ENCODE measurements at places on chromosomes 7 and 10.

DNA sequence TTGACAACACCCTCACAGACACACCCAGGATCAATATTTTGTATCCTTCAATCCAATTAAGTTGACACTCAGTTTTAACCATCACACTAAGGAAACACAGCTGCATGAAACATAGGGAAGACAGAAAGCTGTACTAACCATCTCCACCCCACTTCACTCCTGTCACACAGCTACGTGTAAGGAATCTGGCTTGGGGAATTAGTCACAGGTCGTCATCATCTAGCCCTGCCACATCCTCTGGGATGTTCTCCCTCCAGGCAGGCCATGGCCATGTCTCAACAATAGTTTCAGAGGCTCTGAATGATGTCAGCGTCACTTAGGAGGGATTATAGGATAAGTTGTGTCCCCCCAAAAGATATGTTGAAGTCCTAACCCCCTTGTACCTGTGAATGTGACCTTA is 10.8 kb upstream of the SEMA3C start:
- no peak for DNase-seq

GRCh38 chr7:25665374-25665773 is 437.1 kb upstream of the NPVF start:
- no peak for DNase-seq

GRCh38 chr7:29565634-29565981 is 2.0 kb downstream of the PRR15 start:
- DNase-seq: no peak

DNA sequence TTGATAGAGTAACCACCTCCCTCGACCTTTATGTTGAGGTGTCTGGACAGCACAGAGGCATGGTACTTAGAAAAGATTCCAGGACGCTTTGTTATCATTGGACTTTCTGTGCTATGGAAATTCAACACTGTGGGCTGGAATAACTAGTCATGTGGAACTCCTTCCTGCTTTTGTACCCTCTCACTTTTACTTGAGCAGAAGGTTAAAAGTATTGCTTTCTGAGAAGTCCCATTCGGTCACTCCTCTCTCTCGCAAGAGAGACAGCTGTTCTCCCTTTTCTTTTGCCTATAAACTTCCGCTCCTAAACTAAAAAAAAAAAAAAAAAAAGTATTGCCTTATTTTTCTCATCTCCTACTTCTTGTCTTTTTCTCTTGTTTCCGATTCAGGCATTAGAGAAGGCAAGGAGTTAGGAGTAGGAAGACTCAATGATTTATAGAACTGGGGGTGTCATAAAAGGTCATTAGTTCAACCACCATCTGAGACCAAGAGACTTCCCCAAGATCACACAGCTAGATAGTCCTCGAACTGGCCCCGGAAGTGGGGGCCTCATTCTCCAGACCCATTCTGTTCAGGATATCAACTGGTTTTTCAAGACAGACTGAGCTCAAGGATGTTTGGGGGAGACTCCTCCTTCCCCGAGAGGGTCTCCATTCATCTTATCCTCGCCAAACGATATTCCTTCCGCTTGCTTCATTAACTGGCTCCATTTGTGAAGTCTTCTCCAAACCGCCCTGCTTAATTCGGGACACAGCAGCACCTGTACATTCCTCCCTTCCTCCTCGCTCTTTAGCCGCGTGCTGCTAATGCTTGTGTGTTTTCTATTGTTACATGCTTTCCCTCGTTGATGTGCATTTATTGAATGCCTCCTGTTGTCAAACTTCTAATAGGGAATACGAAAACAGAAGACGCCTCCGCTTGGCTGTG is 995 bp upstream of the INPP5F start:
- no peak for DNase-seq

- no peak for DNase-seq
Measured at GRCh38 chr10:55310143-55310542, 509.1 kb upstream of the PCDH15 start.

- no peak for DNase-seq
Measured at GRCh38 chr10:70478191-70479164, at the start of gene PALD1. TSS of gene PALD1 (plus strand) at chr10:70478767. CDS start at chr10:70525952, 47,185 bp downstream.

GRCh38 chr10:33134011-33134751 is 176.2 kb upstream of the ITGB1 start:
- DNase-seq: no peak

DNA sequence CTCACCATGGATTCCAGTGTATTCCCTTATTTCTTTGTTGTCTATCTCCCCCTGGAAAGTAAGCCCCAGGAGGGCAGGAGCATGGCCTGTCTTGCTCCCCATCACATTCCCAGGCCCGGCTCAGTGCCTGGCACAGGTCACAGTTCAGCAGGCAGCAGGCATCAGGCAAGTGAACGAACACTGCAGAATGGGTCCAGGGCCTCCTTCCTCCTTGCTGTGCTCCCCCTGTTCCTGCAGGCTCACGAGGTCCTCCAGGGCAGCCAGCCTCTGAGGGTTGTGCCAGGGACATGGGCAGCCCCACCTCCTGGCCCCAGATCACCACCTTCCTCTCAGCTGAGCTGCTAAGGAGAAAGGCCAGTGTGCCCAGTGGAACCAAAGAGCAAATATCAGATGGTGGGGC is 41.8 kb downstream of the PDLIM1 start:
- DNase-seq: no peak

DNA sequence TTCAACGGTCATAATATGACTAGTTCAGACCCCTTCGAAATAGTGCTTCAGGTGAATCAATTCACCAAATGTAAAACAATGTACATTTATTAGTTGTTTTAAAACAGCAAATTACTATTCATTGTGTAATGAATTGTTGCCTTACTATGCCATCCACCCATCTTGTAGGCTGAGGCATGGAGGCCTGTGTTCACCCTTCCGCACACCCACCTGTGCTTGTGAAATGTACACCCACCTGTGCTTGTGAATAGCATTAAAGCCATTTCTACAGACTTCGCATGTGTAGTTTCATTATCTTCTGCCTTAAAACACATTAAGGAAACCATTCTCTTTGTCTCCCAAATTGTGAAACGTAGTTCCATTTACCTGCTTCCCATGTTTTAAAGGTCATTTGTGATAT is 16.8 kb downstream of the CLRN3 start:
- no peak for DNase-seq

GRCh38 chr10:129322933-129323820 is 143.9 kb upstream of the MGMT start:
- no peak for DNase-seq

- DNase-seq: no peak
Measured at GRCh38 chr7:123795917-123796316, 47.1 kb upstream of the WASL start.

DNA sequence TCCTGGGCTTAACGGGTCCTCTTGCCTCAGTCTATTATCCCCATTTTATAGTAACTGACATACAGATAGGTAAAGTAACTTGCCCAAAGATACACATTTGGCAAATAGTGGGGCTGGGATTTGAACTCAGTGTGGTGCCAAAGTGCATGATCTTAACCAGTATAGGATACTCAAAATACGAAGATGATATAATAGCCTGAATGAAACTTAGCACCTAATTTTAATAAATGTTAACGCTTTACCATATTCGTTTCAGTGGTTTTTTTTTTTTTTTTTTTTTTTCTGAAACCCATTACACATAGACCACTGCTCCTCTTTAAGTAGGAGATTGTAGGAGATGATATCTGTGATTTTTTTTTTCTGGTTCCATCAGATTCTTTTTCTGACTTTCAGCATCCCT is 21.4 kb downstream of the ACTR3B start:
- DNase-seq: no peak

DNA sequence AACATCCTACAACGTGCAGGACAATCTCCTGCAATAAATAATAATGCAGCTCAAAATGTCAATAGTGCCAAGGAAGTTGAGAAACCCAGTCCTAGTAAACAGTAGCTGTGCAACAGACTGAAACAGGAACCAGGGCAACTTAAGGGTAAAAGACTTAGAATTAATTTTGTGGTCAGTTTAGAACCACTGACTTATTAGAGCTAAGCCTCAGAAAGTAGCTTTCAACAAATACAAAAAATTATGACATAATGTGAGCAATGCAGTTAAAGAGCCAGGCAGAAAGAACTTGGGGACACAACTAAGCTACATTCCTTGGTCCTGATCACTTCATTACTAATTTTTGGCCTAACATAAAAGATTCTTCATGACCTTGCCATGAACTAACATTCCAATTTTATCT is 195.4 kb downstream of the MACC1 start:
- no peak for DNase-seq

DNA sequence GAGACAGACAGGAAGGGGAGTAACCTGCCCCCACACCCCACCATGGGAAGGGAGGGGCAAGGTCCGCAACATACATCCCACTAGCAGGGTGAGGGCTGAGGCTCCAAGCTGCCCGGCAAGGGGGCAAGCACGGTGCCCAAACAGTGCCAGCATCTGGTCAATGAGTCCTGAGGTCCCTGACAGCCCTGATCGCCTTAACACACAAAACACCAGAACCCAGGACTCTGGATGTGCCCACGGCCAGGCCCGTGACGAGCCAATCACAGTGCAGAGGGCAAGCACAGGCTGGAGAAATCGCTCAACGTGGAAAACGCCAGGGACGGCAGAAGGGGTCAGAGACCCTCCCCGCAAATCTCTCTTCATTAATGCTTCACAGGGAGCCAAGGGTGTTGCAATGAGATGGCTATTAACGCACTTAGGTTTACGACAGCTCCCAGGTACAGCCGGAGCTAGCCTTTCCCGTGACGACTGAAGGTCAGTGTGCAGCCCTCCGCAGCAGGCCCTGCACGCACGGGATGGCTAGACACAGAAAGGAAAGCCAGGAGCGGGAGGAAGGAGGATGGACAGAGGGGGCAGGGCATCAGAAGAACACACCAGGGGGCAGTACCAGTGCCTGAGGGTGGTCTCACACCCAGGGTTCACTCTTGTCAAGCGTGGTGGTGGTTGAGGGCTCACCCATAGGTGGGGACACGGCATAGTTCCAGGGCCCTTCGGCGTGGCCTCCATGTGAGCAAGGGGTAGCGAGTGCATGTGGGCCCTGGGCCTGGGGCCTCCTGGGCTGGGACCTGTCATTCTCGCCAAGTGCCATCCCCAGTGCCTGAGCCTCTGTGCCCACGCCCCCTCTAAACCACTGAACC is 220.5 kb downstream of the MAD1L1 start:
- no peak for DNase-seq

DNA sequence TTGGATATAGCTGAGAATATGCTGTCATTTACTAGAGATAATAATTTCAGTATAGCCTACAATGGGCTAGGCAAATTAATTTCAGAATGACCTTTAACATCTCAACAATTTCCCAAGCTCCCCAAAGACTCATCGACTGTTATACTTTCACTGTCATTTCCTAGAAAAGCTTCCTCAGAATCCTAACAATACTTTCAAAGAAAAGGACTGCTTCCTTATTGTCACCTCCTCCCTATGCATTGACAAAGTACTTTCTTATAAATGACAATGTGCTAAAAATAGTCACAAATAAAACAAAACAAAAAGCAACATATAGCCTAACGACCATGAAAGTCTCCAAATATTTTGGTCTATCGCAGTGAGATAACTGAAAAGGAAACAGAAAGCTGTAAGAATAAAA is 272.6 kb downstream of the ELMO1 start:
- no peak for DNase-seq

GRCh38 chr7:131829947-131830558 is 273.6 kb upstream of the PODXL start:
- no peak for DNase-seq

DNA sequence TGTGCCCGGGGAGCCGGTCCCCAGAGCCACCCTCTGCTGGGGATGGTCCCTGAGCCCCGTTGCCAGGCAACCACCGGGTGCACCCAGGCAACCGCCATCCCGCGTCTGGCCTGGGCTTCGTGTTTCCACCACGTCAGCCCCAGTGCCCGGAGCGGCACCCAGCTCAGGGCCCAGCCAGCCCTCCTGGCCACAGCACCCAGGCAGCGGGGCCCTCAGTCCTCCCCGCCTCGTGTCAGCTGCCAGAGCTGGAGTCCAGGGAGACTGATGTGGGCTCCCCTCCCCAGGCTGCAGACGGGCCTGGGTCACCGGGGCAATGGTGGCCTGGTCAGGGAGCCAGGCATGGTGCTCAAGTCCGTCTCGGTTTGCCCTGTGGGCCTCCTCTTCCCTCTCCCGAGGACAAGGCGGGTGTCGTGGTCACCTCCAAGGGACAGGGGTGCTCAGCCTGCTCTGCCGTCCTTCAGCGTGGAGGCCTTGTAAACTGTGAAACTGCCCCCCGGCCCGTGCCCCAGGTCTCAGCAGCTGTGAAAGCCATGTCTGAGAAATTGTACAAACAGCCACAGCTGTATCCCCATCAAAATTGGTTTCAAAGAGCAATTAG is 72.5 kb downstream of the MICALL2 start:
- no peak for DNase-seq

DNA sequence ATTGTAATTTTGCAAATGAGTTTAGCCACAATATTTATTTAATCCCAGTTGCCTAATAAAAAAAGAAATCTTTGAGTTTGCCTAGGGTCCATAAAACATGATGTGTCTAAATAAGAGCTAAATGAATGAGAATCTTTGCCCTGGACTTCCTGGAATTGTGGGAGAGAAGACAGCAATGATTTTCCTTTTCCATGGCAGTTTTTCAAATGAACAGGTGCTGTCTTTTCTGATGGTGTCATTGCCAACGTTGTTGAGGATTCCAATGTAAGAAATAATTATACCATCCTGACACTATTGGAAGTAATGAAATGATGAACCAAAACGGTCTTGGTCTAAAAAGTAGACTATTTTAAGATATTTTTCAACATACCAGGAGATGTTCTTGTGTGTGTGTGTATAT is 984.7 kb upstream of the CELF2 start:
- no peak for DNase-seq

GRCh38 chr10:95406651-95407280 is 116.0 kb upstream of the PDLIM1 start:
- no peak for DNase-seq

GRCh38 chr7:158783595-158783994 is 45.7 kb downstream of the ESYT2 start:
- DNase-seq: no peak

DNA sequence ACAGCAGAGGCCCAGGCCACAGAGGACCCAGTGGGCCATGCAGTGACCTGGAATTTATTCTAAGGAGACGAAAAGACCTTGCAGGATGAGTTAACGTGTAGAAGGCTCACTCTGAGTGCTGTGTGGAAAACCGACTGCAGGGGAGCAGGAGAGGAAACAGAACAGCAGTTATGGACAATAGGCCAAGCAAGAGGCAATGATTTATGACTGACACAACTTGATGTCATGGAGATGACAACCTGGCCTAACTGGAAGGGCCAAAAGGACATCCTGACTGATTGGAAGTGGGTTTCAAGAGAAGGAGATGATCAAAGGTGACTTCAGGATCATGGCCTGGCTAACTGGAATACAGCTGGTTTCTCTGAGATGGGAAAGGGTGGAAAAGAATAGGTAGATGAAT is 70.2 kb upstream of the RAPGEF5 start:
- no peak for DNase-seq

DNA sequence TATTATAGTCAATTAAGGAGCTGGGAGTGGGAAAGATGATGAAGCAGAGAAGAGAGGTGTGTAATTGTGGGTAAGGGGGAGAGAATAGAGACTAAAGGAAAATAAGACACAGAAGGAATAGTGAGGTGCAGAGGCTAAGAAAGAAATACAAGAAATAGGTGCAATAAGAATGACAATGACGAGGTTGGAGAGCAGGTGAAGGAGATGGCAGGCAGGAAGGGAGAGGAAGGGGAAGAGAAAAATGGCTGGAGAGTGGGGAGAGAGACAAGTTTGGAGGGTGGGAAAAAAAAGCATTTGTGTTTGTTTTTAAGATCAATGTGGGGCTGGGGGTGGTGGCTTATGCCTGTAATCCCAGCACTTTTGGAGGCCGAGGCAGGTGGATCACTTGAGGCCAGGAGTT is 27.6 kb upstream of the MKLN1 start:
- DNase-seq: no peak
